Erythroblast (primary cell): ENCODE measurements at places on chromosomes 3 and 15.

DNA sequence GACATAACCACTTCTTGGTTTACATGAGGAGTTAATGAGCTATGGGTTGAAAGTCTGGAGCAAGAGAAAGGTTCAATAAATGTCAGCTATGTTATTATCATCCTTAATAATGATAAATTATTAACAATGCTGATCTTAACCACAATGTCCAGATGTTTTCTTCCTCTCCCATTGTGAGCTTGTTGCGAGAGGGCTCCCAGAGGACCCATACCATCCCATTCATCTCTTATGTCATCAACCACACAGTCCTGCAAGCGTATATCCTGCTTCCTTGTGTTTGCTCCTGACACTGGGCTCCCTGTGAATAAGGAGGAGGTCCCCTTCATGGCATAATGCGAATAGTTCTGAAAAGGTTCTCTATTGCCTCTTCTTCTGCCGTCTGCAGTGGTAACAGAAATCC is 266.8 kb downstream of the TLE3 start:
- no peak for DNase-seq

GRCh38 chr15:48425051-48425450 is 93.8 kb downstream of the DUT start:
- no peak for DNase-seq

- peak; percentile 55 for DNase-seq
Observed at GRCh38 chr3:81378552-81379293, 382.7 kb downstream of the GBE1 start.

DNA sequence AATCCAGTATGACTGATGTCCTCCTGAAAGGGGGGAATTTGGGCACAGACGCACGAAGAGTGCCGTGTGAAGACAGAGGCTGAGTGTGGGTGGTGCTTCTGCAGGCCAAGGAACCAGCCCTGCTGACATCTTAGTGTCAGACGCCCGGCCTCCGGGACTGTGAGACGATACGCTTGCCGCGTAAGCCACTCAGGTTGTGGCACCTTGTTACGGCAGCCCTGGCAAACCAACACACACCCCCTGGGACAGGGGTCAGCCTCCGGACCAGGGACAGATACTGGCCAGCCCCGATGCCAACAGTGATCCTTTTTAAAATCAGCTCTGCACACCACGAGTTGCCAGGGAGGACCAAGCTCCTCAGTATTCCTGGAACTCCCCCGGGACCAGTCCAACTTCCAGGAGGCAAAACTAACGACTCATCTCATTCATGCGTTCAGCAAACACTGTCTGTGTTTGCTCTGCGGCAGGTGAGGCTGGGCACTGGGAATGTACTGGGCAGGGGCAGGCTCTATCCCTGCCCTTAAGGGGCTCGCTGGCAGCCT is 21.2 kb upstream of the PIGZ start:
- no peak for DNase-seq

DNA sequence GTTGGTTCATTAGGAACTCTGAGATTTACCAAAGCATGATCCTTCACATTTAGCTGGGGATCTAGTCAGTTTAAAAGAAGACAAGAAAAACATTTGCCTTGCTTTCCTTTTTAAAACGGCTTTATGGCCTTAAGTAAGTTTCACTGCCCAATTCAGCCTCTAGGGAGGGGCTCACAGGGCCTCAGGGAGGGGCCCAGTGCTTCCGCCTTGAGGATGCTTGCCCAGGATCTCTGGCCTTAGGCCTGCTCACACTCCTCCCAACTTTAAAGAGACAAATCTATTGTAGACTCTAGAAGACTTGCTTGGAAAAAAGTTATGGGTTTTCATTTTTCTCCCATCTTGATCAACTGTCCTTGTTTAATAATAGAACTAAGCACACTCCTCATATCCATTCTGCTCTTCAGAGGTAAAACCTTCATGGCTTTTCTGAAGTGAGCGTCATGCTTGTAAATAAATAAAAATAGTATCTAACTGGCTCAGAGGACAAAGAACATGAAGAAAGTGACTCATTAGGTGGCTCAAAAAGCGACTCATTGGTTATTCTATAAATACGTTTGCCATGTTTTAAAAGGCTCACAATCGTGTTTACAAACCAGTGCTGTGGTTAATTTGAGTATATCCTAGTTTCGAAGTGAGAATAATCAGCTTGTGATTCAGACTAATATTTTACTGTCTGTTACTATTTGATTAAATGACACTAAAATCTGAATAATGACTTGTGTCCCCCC is 13.7 kb downstream of the PDHB start:
- no peak for DNase-seq

- no peak for DNase-seq
Observed at GRCh38 chr3:133475245-133476010, 75.6 kb downstream of the BFSP2 start.

GRCh38 chr15:58760385-58761009 is 10.6 kb upstream of the MINDY2 start:
- DNase-seq, result no peak

DNA sequence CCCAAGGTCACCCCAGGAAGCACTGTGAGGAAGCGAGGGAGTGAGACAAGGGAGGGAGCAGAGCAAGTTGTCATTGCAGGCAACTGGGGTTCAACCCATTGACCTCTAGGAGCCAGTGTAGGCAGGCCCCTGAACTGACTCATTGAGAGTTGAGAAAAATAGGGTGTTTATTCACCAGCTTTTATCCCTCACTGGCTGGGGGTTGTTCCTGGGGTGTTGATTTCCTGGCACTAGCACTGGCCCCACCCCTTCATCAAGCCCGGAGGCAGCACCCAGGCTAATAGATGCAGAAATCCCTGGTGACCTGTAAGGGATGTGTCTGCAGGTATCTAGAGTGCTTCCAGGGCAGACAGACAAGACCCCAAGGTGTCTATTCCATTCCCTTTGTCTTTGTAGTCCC is 183.9 kb downstream of the ARRDC4 start:
- DNase-seq, result no peak

DNA sequence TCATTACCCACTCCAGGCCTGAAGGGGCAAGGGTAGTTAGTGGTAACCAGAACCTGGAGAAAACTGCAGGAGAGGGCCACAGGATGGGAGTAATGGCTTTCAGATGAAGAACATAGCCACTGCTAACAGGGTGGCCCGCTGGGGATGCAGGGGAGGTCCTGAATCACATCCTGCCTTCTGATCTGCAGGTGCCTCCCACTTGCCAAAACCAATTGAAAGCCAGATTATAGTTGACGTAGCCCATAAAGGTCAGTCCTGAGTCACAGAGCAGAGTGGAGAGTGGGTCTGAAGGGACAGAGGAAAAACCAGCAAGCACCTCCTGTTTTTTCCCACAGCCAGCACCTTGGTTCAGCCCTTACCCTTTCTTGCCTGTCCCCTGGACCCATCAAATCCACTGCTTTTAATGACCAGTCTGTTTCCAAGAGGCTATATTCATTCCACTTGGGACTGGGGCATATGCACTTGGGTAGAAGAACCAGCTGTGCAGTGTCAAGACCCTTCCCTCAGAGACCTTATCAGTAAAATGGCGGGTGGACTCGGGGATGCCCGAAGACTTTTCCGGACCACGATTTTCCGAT is 646 bp upstream of the SLC35G2 start:
- no peak for DNase-seq

DNA sequence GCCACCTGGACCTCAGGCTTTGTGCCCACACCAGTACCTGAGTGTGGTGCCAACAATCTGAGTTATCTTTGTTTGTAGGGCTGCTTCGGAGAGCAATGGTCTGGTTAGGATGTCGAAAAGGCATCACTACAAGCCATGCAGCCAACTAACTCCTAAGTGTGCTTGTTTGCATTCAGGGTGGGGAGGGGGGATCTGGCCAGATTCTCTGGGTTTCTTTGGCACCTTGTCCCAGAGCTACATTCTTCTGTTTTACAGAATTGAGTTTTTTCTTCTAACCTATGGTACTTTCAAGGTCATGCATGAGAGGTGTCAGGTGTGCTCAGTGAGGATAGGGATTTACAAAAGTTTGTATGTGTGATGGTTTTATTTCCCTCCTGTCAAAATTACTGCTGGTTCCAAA is 391.4 kb upstream of the RARB start:
- DNase-seq, result no peak

GRCh38 chr15:37339437-37339836 is 239.1 kb upstream of the MEIS2 start:
- DNase-seq, result no peak

DNA sequence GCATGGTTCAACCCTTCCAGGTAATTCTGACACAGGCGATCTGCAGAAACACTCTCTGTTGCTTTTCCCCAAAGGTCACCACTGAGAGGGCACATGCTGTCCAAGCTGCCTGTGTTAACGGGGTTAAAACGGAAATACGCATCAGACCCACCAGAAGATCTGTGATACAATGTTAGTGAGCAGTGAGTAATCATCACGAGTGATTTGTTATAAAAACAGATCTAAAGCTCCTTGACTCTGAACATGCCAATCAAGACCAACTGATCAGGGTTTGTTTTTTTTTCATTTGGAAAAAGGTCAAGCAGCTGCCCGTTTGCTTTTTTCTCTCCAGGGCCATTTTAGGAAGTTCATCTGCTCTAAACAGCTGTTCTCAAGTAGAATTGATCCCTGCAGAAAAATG is 43.2 kb downstream of the FGF12 start:
- no peak for DNase-seq

- DNase-seq, result no peak
Observed at GRCh38 chr3:153079386-153079785, 82.6 kb upstream of the RAP2B start.

DNA sequence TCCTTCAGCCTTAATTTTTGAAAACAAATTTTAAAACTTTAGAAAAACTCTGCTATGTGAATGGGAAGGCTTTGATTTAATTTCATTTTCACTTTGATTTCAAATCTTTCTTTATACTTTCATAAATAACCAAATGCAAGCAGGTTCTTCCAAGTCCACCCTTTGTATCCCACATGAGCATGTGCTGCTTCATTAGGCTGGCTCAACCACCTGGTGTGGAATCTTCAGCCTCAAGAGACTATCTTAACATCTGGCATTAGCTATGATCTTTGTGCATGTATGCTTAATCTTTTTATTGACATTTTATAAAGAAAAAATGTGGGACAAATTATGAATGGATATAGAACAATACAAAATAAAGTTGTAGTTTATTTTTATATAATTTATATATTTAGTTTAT is 81.8 kb upstream of the MLF1 start:
- no peak for DNase-seq

- DNase-seq, result no peak
Observed at GRCh38 chr3:184489268-184489841, 72.2 kb upstream of the EPHB3 start.

DNA sequence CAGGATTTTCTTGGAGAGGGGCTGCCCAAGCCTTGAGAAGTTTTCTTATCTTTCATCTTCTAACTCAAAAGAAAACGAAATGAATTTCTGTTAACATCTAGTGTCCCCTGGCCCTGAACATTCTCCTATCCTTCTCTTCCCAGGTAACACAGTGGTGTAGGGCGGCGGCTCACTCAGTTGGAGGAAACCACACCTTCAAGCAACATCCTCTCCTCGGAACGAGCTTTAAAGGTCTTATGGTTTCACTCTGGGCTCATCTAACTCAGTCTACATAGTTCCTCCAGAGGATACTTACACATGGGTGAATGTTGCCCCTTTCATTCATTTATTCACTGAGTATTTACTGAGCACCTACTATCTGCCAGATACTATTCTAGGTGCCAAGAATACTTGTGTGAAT is 31.0 kb upstream of the KLHL6 start:
- DNase-seq, result no peak

DNA sequence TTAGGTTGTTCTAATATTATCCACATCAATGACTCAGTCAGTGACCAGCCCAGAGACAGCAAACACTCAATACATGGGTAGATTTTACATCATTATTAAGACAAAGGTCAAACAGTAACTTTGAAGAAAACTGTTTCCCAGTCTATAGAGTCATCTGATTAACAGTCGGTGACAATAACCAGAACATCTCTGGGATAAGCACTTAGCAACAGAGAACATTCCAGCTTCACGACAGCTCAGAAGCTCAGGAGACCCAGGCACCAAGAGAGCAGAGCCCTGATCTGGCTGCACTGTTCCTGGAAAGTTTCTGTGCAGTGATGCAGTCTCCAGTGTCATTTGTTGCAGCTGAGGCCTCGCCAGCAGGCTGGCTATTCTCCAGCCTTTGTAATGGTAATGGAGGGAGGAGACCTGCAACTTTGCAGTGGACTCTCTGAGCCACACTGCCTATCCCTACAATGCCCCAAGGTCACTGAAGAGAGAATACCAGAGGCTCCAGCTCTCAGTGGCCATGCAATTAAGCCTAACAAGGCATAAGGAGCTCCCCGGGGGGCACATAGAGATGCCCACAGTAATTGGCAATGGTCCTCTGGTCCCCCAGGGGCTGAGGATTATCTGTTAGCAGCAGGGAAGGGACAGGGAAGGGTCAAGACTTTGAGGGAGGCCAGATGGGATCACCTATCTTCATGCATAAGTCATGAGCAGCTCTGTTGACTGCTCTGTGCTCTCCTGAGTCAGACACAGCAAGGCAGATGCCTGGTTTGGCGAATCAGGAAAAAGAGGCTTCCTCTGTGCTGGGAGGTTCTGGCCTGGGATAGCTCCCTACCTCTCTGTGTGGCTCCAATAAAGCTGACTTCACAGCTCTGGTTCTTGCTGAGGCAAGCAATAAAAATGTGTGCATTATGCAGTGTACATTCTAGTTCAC is 163.6 kb downstream of the CTNNB1 start:
- no peak for DNase-seq

- DNase-seq, result no peak
Observed at GRCh38 chr3:109116031-109116430, 1.9 kb downstream of the MORC1 start.

GRCh38 chr3:191329654-191330529 is at the start of gene UTS2B:
TSS of gene UTS2B (minus strand) at chr3:191330526. CDS start at chr3:191282189, 48,337 bp downstream.
- peak; percentile 78 for DNase-seq

GRCh38 chr15:27222479-27222878 is 251.5 kb downstream of the GABRG3 start:
- no peak for DNase-seq

- DNase-seq, result no peak
Observed at GRCh38 chr3:107520535-107520934, 2.2 kb upstream of the BBX start.

DNA sequence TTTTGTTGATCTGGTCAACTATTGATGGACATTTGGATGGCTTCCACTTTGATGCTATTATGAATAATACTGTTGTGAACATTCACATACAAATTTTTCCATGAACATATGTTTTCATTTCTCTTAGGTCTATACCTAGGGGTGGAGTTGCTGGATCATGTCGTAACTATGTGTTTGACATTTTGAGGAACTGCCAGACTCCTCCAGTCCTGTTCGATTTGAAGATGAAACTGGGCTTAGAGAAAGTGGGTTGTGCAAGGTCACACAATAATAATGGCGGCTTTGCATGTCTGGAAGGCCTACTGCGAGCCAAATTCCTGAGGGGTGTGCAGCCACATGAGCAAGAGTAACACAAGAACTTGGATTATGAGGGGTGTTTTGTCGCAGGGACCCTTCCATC is 2.6 kb downstream of the TSEN2 start:
- no peak for DNase-seq

DNA sequence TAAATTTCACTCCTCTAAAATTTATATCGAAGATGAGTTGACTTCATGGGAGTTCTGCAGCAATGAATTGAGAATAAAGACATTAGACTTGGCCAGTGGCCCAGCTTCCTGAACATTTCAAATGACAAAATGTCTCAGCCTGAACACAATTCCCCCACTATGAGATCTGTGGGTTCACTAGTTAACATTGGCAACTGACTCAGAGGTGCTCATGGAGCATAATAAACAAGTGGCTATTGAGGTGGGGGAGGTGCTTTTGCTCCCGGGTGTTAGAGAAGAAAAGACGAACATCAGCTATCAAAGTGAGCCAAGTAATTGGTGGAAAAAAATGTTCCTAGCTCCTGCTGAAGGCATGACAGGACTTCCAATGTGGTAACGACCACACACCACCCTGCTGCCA is 6.3 kb downstream of the ATP13A4 start:
- DNase-seq, result no peak

GRCh38 chr3:100634493-100635272 is 25.3 kb downstream of the ADGRG7 start:
- peak; percentile 49 for DNase-seq
